ENCODE measurements at places on chromosomes 7 and 10.

GRCh38 chr7:76294344-76295024 is 8.0 kb upstream of the HSPB1 start:
- DNase-seq = no peak

GRCh38 chr10:102419269-102420180 is 940 bp upstream of the PSD start:
- DNase-seq = no peak

GRCh38 chr7:148334959-148335577 is 255.5 kb upstream of the C7orf33 start:
- DNase-seq = no peak

GRCh38 chr7:12138421-12138820 is 72.7 kb upstream of the TMEM106B start:
- DNase-seq = no peak

- DNase-seq = no peak
These were observed 228.5 kb downstream of the SORCS1 start for GRCh38 chr10:106935978-106936451.

DNA sequence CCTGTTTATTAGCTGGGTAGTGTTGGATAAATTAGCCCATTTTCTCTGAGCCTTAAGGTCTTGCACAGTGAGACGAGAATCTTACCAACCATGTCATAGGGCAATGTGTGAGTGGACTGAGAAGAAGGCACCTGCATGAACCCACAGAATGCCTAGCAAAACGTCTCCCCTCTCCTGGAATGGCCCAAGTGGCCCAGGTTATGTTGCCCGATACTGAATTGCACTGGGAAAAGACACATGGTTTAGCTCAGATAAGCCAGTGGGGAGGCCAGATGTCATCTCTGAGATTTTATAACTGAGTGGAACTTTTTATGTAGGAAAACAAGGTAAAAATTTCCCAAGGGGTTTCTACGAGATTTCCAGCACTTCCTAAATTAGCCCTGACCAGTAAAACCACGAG is 104.7 kb upstream of the IKZF1 start:
- DNase-seq = no peak

DNA sequence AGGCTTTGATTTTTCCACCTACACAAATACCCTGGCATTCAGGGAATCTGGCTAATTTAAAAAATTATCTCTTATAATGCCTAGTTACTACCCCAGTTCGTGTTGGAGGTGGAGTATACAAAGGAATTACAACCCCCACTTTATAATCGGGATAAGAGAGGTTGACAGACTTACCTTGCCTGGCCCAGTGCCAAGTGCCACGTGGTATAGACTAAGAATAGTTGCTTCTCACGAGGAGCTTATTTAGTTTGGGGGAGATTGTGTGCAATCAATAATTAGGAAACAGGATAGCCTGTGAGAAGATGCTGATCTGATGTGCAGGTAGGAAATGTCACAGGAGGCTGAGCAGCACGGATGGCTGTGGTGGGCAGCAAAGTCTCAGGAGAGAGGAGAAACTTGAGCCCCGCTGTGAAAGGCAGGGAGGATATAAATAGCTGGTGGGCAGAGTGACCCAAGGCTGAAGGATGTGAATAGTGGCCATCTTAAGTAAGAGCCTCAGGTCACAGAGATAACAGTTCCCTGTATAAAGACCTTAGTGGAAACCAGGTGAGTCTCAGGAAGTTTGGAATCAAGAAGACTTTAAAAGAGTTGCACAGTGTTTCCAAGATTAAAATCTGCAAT is 11.3 kb upstream of the ATXN7L1 start:
- no peak for DNase-seq

GRCh38 chr10:1605121-1605520 is 132.2 kb downstream of the ADARB2 start:
- no peak for DNase-seq

- DNase-seq = no peak
These were observed 59.1 kb downstream of the ARMC3 start for GRCh38 chr10:22986771-22987542.

DNA sequence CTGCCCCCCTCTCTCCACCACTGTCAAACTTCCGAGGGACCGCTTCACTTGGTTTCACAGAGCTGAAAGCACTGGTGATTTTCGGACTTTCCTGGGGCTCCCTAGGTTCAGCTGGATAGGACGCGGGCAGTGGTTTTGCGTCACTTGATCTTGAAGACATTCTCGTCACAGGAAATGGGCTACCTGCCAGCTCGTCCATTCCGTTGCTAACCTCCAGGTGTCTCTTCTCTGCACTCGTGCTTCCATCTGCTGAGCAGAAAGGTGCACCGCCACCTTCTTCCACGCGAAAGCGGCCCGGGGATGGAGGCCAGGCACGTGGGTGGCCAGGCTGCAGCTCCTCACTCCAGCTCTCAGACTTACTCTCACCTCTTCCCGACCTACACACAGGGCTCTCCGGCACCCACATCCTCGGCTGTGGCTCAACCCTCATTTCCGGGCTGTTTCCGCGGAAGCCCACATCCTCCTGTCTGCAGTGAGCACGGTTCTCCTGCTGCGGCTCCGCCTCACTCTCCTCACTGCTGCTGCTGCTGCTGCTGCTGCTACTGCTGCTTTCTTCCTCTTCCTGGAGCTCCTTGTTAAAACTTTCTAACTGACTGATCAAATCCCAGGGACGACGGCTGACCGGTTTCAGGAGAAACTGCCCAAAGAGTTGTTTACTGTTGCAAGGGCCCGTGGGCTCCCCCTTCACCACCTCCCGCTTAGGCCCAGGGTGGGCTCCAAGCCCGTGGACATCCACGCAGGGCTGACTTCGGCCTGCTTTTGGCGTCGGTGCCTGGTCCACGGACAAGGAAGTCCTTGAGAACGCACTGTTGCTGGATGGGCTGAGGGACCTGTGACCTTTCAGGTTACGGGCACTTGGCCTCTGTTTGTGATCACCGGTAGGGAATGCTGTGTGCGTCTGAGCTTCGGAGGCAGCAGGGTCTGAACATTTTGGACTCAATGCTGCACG is 32.1 kb downstream of the JCAD start:
- peak; percentile 78 for DNase-seq

DNA sequence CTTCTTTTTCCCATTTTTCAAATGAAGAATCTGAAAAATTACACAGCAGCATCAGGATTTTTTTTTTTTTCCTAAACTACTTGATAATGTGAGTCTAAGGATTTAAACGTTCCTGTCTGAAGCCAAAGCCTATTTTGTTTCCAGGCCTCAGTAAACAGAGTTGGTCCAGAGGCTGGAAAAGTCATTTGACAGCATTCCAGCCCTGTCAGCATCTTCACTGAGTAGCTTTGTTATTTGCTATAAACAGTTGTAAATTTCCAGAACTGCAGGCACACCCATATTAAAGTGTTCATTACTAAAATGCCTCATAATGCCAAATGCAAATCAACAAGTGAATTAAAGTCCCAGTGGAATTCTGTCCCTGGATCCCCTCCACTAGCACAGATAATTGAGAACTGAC is 35.5 kb upstream of the KMT2E start:
- no peak for DNase-seq

GRCh38 chr7:66169616-66170015 is 35.5 kb upstream of the TPST1 start:
- no peak for DNase-seq

GRCh38 chr10:129030996-129031843 is 435.8 kb upstream of the MGMT start:
- peak; percentile 20 for DNase-seq

DNA sequence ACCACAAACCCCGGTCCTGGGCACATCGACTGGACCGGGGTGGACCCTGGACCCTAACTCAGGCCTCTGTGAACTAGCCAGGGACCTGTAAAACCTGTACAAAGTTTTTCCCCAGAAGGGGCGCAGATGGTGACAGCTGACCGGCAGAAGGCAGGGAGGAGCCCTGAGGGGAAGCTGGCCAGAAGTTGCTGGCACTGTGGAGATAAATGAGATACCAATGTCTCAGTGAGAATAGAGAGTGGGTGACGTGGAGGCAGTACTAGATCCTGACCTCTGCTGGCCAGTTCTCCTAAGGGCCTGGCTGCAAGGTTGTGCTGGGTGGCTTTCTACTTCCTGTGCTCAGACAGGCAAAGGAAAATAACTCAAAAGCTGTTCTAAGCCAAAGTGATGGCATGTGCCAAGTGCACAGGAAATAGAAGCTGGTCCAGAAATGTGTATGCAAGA is 10.6 kb upstream of the TSPAN14 start:
- no peak for DNase-seq

DNA sequence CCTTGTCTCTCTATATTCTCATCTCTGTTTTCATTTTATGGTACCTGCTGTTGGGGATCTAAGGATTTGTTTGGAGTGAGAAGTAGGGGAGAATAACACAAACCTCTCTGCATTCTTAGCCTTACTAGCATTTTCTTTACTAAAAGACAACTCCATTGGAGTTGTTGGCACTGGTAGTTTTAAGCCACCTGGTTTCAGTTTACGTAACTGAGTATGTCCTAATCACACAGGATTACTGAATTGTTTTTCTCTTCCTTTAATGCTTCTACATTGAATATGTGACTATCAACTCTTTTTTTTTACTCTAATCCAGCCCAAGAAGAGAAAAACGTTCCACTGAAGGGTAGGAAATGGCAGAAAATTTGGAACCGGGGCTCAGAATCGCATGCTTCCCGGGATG is 30.0 kb upstream of the TRIL start:
- no peak for DNase-seq
